ENCODE measurements at places on chromosomes 7 and 10.

DNA sequence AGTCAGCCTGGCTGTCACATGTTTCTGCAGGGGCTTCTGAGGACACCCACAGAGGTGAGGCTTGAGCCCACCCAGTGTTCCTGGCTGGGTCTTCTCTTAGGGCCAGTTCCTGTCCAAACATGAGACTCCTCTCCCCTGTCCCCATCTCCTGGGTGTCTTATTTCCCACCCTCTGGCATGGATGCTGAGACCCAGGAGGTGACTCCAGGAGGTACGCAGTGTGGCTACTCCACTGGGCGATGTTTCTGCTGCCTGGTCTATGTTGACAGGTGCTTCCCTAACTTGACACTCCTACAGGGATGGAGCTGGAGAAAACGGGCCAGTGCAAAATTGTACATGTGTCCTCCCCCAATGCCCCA is 26.3 kb upstream of the LOXL4 start:
- no peak for DNase-seq

DNA sequence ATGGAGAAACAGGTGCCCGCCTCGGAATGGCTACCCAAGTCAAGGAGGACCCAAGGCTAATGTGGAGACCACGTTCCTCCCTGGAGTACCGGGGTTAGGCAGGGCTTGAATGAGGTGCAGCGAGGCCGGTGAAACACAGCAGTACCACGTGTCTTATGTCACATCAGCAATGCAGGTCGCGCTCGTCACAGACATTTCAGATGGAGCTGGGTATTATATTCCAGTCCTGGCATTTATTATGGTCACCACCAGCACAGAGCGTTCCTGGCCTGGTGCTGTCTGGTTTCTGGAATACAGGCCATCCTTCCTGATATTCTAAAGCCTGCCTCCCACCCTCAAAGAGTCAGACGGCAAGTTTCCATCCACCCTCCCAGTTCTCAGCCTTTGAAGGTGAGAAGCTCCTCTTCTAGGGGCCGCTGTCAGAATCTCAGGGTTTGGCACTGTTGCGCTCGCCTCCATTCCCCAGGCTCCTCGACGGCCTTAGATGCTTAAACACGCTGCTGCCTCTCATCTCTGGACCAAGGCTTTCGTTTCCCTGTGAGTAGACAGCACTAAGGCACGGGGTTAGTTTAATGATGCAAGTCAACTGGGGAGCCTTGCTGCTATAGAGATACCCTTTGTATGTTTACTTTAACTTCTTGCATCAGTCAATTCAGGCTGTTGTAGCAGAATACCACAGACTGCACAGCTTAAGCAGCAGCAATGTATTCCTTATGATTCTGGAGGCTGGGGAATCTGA is 377.6 kb downstream of the DPP6 start:
- no peak for DNase-seq

DNA sequence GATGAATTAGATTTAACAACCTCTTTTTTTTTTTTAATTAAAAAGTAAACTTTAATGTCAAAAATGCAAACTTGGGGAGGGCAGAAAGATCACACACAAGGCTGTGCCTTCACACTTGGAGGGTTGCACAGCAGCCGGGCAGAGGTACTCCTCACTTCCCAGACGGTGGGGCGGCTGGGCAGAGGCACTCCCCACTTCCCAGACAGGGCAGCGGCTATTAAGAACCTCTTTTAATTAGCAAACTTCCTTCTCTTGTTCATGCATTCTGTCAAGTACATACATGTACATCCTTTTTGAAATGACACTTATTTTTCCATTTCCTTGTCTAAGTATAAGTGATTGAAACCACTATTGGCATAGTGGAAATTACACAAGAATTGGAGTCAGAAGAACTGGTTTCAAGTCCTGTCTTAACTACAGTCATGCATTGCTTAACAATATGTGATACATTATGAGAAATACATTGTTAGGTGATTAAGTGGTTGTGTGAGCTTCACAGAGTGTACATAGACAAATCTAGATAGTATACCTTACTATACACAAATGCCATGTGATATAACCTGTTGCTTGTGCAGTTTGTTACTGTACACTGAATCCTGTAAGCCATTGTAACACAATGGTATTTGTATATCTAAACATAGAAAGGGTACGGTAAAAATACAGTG is 26.5 kb downstream of the BTRC start:
- DNase-seq = no peak

DNA sequence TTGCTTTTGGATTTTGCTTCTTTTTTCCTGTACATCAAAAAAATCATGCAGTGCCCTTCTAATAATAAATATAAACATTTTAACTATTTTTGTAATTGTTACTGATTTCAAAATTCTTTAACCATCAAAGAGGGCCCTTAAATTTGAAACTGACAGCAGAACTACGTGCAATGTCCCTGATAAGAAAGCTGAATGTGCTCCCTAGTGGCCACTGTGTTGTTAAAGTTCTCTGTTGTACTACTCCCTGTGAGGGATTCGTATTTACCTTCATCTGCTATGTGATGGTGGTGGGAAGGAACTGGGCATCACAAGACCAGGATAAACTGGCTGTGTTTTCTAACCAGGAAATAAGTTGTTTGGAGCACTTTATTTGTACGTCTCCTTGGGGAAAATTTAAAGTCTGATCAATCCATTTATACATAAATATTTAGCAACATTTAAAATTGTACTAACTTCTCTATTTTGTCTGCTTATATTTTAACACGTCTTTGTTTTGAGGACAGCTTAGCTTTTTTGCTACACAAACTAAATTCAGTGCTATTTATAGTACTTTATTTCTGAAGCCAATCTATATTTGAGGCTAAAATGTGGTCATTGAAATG is 322.4 kb downstream of the HGF start:
- no peak for DNase-seq

GRCh38 chr10:97851341-97852001 is 1.8 kb downstream of the GOLGA7B start:
- no peak for DNase-seq

- no peak for DNase-seq
Observed at GRCh38 chr10:132704008-132704814, 81.7 kb downstream of the NKX6-2 start.

- DNase-seq = no peak
Observed at GRCh38 chr10:113679463-113680189, at the start of gene CASP7. CASP7 (plus strand) TSS chr10:113679912; CDS start chr10:113697494, 17,582 bp downstream.

DNA sequence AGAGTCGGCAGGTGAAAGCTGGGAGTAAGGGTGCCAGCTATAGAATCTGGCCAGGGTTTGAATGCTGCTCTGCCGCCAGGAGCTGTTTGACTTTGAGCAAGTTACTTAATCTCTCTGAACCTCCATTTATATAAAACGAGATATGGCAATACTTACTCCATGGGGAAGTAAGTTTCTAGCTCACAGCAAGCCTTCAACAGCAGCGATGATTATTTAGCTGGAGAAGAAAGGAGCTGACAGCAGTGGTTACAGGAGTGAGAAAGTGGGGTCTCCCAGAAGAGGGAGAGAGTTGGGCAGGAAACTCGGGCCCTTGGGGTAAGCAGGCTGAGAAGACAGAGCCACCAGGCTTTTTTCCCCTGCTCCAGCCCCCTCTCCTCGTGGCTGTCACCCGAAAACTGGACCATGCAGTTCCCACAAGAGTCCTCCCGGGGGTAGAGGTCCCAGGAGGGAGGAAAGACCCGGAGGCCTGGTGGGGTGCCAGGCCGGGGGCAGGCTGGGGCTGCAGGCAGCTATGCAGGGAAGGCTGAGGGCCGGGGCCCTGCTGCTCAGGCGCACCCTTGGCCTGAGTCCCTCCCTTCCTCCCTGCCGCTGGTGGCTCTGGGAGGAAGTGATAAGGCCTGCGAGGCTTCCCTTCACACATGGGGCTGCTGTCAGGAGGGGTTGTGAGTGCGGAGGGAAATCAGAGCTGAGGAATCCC is 3.5 kb downstream of the NOS3 start:
- DNase-seq = no peak

DNA sequence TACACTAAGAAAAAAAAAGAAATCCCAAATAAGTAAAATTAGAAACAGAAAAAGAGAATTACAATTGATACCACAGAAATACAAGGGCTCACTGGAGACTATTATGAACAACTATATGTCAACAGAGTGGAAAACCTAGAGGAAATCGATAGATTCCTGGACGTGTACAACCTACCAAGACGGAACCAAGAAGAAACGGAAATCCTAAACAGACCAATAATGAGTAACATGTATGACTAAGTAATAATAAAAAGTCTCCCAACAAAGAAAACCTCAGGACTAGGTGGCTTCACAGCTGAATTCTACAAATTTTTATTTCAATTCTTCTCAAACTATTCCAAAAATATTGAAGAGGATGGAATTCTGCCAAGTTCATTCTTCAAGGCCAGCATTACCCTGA is 13.9 kb downstream of the DIP2C start:
- no peak for DNase-seq

DNA sequence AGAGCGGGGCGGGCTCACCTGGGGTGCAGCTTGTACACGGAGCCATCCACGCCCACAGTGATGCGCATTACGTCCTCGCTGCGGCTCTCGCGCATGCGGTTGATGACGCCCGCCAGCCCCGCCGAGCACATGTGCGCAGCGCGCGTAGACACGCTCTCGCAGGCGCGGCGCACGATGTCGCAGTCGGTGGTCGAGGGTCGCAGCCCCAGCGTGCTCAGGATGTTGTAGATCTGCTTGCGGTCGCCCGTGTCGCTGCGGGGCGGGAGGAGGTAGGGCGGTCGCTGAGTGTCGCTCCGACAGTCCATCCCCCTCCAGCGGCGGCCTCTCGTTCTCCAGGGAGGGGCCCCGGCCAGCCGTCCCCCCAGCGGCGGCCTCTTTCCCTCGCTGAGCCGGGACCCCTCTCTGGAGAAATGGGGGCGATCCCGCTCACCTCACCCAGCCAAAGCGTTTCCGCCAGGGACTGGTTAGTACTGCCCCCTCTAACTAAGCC is 4.4 kb upstream of the MYL7 start:
- DNase-seq = no peak

GRCh38 chr10:3217301-3217700 is 44.7 kb upstream of the PITRM1 start:
- DNase-seq = no peak

DNA sequence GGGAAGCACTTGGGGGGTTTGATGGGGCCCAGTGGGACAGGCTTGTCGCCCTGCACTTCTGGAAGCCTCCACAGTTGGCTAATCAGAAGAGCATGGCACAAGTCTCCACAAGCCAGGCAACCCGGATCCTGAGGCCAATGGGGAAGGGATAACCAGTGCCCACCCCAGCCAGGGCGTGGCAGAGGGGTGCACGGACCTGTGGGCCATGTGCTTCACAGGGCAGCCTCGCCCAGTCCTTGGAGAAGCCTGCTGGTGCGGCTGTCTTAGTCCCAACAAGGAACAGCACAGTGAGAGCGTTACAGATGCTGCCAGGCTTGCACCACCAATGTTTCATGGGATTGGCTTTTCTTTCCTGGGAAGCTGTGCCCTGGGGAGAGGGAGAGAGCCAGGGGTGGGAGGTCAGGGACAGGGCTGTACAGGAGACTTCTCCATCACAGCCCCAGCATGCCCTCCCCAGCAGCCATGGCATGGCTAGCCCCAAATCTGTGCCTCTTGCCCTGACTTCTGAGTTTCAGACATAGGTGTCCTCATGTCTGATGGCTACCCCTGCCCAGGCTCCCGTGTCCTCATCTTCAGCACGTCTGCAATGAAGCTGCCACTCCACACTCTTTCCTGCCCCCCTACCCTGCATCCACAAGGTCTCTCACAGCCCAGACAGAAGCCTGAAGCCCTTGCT is 116.0 kb downstream of the PTPN20 start:
- no peak for DNase-seq

- no peak for DNase-seq
Observed at GRCh38 chr10:121365566-121365965, 232.7 kb downstream of the FGFR2 start.

DNA sequence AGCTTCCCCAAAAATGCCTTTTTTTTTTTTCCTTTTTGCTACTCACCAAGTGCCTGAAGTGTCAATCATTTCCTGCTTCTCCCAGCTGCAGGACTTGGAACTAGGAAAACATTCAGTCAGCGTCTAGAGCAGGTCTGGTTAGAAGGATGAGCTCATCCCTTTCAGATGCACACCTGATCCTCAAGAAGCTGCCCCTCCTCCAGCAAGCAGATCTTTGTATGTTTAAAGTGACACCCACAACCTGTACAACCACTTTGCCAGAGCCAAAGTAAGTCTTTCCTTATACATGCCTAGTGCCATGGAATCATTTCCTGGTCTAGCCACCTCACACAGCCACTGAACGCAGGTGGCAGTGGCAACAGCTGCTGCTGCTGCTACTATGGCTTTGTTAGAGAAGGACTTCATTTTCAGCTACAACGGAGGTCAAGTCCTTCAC is 10.4 kb upstream of the USP54 start:
- DNase-seq = no peak

GRCh38 chr7:50185208-50185607 is 92.2 kb upstream of the ZPBP start:
- DNase-seq = no peak

GRCh38 chr10:97465982-97466381 is 20.0 kb downstream of the ZDHHC16 start:
- no peak for DNase-seq

DNA sequence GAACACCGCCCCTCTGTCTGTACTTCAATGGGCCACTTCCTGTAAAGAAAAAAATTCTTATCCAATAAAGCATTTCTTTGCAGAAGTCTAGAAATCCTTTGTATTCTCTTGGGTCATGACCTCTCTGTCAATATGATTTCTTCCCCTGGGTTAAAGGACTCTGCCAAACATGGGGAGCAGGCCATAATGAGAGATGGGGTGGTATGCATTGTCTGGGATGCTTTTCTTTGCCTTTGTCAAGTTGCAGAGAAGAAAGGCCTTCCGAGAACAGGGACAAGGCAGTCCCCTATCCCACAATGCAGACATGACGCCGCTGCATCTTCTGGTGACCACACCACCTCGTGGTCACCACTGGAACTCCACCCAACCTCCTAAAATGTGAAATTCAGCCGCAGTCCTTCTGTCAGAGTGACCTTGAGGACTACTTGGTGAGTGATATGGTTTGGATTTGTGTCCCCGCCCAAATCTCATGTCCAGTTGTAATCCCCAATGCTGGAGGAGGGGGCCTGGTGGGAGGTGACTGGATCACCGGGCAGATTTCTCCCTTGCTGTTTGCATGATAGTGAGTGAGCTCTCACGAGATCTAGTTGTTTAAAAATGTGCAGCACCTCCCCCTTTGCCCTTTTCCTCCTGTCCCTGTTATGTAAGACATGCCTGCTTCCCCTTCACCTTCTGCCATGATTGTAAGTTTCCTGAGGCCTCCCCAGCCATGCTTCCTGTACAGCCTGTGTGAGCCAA is 15.2 kb upstream of the FRMPD2 start:
- DNase-seq = no peak

GRCh38 chr10:118243907-118244306 is 98.2 kb downstream of the FAM204A start:
- no peak for DNase-seq

DNA sequence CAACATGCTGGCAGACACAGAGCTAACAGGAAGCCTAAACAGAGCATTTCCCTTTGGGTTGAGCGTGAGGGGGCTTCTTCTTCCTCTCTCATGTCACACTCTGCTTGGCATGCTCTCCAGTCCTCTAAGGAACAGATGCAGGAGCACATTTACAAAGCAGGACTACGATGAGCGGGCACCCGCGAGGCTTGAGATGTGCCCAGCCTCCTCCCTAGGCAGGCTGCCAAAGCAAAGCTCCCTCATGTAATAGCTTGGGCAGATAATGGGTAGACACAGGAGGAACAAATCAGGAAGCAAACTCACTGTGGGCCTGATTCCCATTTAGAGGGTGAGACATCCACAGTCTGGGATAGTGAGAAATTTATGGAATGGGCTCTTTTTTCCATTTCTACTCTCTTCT is 519.1 kb downstream of the NRG3 start:
- no peak for DNase-seq

Measured in esophagus squamous epithelium (tissue), 5 donors.